ENCODE measurements at places on chromosomes 4 and X.

- DNase-seq = no peak
Observed at GRCh38 chrX:46298821-46299220, 246.4 kb downstream of the ZNF674 start.

- peak; percentile 1 for DNase-seq
Observed at GRCh38 chrX:46704767-46705386, 54.0 kb downstream of the SLC9A7 start.

- no peak for DNase-seq
Observed at GRCh38 chr4:120314969-120315368, 248.3 kb upstream of the MAD2L1 start.

DNA sequence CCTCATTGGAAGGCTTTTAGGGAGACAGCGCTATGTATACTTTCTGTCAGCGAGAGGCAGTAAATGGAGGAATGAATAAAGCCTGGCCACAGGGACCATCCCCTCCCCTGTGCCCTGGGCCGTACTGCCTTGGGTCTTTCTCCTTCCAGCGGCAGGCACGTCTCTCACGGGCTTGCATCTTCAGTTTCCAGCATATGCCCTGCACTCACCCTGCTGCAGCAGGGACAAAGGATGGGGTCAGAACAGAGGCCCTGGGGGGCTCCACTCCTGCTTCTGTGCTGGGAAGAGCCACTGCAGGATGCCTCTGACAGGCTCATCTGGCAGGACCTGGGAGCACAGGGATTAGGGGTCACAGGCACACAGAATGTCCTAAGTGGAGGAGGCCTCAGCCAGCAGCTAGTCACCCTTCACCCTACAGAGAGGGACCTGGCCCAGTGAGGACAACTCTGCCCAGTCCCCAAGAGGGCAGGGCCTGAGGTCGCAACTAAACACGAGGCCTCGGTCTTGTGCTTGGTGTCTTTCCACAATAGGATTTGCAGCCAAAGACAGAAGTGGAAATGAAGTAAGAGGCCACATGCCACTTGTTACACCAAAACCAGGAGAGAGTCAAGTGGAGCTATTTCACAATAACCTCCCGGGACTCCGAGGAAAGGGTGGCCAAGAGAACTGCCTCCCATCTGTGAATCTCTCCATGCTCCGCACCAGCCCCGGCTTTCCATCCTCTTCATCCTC is 150.8 kb downstream of the AFAP1 start:
- no peak for DNase-seq

DNA sequence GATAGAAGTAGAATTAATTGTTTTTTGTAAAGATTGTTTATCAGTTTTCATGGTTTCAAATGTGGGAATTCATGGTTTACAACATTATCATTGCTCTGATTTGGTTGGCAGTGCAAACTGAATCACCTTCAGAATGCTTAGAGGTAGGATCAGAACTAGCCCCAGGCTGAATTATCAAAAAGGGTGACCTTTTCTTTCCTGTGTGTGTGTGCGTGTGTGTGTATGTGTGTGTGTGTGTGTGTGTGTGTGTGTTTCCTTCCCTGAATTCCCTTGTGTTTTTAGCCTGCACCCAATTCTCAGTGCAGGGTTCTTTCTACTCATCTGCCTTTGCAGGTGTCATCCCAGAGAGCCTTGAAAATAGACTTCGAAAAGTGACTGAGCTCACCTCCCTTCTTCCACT is 125.0 kb downstream of the BMPR1B start:
- no peak for DNase-seq

GRCh38 chrX:104130808-104131207 is 18.5 kb downstream of the ZCCHC18 start:
- DNase-seq = no peak

DNA sequence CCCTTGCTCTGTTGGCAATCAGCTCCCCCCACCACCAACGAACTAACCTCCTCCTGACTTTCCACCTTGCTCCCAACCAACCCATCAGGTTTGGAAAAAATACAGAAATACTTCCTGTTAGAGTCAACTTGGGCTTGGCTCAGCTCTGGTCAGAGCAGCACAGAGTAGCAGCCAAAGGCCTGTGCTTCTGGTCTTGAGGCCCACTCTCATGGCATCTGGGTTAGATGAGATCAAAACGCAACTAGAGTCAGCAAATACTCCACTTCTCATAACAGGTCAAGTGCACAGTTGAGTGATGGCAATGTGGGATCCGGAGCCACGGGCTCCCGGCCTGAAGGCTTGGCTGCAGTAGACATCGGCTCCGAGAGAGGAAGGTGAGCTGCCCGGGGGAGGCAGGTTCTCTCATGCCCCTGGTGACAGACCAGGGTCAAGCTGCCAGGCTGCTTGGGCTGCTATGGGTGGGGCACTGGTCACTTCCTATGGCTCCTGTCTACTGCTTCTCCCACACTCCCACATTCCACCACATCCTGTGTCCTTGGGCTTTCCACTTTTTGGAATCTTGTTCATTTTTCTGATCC is 34.8 kb downstream of the ZNF185 start:
- DNase-seq = no peak

DNA sequence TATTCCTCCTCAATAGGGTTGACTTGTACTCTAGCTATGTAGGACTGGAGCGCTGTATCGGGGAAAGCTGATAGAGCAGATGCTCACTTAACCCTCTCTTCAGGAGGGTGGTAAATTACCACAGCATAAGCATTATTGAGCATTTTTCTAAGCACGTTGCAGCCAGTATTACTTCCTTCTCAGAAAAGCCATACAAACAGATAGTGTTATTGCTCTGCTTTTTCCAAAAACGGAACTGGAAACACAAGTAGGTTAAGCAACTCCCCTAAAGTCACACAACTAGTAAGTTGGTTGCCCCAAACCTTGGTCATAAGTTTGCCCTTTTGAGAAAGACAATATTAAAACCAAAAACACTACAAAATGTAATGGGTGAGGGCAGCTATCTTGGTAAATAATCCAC is 73.9 kb downstream of the REELD1 start:
- DNase-seq = no peak

DNA sequence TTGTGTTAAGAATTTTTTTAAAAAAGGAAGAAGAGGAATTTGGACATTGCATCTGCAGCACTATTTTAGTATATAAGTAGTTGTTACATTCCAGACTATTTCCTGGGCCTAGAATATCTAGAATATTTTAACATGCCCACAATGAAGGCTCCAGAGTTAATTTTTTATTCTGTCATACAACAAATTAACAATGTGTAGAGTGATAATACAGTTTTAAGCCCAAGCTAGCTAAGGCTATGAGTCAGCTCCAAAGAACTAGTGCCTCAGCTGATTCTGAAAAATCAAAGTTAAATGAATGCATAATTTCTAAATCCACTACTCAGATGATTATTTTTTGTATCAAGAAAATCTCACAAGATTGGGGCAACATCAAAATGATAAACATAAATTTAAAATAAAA is 231.4 kb downstream of the PRDM5 start:
- DNase-seq = no peak

DNA sequence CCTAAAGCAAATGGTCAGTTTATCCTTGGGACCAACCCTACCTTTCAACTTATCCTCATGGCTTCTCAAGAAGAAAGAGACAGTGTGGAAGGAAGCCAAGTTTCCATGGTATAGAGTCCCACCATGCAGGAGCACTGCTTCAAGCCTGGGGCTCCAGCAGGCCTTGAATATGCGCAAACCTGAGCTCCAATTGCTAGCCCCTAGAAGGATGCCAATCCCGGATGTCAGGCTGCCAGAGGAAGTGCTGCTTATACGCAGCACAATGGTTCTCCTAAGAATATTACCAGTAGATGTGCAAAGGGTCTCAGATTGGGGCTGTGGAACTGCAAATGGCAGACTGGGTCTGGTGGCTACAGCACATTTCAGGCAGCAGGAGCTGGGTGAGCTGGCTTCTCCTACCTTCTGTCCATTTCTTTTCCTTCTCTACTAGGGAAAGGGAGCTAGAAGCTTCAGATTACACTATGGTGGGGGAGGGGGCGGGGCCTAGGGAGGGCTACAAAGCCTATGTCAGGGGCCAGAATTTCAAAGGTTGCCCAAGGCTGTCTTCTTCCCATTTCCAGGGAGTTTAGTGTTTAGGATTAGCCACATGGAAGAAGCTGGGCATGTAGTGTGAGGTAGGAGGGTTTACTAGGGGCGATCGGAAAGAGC is 40.7 kb upstream of the CITED1 start:
- no peak for DNase-seq

- no peak for DNase-seq
Observed at GRCh38 chr4:76723373-76723772, 174.6 kb downstream of the SOWAHB start.

GRCh38 chrX:19576742-19577141 is 61.4 kb upstream of the MAP3K15 start:
- DNase-seq = no peak

GRCh38 chr4:106364282-106364681 is 4.3 kb downstream of the GIMD1 start:
- no peak for DNase-seq

DNA sequence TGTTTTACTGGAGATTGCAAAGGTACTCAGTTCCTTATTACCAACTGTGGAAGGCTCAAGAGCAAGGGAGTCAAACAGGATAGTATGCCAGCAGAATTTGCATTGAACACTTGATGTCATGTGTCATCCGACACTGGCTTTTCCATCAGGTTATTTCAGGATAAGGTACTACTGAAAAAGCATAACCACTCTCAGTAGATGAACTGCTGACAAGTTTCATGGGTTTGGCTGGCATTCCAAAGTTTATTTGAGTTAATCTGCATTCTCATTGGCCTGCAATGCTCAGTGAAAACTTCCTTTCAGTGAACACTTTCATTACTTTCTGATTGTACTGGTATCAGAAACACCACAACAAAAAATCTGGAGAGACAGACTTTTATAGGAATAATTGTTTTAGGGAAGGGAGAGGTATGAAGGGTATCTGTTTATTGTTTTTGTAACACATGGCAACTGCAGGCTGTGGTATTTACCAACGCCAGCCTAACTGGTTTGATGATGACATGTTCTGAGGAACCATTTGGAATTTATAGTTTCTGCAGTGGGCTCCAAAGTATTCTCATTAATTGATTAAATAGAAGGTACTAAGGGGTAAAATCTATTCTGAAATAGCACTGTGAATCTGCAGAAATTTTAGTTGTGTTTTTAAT is 345.7 kb upstream of the NR3C2 start:
- no peak for DNase-seq

GRCh38 chrX:26649534-26649933 is 433.6 kb downstream of the MAGEB5 start:
- no peak for DNase-seq

DNA sequence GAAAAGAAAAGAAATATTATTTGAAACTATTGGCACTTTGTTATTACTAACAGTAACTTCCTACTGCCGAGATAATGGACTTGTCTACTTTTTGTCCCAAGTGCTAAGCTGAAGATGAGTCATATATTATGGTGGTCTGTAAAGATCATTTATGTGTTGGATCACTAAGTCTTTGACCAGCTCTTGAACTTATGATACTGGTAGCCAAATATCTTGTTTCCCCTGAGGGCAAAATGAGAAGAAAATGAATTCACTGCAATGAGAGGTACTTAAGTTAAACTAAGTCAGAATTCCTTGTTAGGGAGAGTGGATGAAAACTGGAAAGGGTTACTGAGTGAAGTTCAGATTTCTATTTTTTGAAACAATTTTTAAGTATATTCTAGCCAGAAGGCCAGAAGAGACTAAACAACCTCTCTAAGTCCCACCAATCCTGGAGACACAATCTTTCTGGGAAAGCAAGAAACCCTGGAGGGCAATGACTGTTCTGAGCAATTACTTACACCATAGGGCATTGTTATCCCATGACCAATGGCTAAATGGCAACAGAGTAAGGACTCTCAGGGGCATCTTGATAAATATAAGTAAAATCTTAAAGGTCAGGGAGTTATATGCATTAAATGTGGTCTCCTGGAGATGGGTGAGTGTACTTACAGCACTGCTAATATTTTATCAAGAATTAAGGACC is 287.7 kb downstream of the STIM2 start:
- no peak for DNase-seq

DNA sequence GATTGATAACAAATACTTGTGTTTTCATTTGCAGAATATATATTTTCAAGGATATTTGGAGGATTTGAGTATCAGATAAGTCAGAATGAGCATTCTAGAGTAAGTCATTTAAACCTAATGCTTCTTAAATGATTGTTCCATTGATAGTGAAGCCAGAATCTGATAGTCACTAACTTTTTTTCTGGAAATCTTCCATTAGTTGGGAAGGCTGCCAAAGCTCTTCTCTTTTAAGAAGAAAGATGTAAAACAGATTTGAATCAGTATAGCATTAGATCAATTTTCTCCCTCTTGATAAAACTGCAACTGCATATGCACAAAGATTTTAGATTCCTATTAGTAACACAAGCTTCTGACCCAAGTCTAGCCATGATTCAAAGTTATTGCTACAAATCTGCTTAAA is 256.7 kb downstream of the SPOCK3 start:
- no peak for DNase-seq

DNA sequence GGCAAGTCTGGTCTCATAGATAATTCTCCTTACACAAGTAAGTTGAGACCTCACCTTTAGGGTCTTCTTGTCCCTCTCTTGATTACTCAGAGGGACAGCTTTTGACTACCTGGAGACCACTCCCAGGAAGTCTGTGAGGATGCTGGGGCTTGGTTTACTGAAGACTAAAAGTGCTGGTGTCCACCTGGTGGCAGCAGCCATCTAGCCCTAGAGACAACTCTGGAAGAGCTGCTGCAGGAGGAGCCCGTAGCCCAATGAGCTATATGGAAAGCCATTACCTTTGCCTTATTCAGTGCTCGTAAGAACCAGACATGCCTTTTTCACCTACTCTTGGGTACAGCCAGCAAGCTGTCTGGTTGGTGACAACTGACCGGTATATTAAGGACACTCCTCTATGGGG is 7.3 kb downstream of the FGFBP2 start:
- no peak for DNase-seq

- no peak for DNase-seq
Observed at GRCh38 chr4:149161247-149161646, 654.4 kb downstream of the IQCM start.

DNA sequence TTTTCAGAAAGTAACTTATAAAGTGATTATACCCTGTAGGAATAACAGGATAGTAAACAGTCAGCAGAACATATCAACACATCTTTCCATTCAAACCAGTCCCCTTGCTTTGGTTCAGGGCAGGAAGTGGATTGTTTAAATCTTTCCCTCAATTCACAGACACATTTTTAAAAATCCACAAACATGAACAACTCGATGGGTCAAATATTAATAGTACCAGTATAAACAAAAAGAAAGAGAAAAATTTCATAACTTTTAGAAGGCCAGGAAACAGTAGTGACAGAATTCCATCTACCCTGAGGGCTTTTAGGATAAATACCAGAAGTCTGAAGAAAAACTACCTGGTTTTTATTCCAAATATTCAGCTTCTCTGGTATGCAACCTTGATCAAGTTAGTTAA is 1072.8 kb upstream of the PABPC4L start:
- DNase-seq = no peak

DNA sequence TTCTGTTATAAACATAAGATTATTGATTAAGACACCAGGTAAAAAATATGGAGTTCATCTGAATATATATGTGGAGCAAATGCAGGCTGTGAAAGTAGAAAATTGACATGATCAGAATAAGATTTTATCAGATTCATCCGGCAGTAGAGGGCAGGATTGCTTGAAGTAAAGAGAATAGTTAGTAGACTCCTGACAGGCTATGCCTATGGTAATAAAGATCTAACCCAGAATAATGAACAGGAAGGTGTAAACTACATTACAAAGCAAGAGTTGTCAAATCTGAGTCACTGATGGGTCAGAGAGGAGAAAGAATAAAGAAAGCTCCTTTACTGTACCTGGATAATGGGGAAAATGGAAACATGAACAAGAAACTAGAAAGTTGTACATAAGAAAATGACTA is 20.8 kb upstream of the TMEM184C start:
- DNase-seq = no peak

Data from CD4-positive, alpha-beta T cell treated with Interleukin-17A for 1 hour (primary cell).